M059J (cell line): ENCODE measurements at places on chromosomes 7 and 10.
A peak's percentile ranks its signal among the peaks of the same experiment; 100 is the strongest.

GRCh38 chr10:91006001-91006751, 85.3 kb upstream of the ANKRD1 start:
- DNase-seq: peak; percentile 67

- DNase-seq: peak; percentile 67
Observed at GRCh38 chr10:15168291-15168785, at the start of gene NMT2. Gene NMT2 (minus strand): TSS chr10:15168693. CDS start chr10:15168612, 81 bp downstream.

DNA sequence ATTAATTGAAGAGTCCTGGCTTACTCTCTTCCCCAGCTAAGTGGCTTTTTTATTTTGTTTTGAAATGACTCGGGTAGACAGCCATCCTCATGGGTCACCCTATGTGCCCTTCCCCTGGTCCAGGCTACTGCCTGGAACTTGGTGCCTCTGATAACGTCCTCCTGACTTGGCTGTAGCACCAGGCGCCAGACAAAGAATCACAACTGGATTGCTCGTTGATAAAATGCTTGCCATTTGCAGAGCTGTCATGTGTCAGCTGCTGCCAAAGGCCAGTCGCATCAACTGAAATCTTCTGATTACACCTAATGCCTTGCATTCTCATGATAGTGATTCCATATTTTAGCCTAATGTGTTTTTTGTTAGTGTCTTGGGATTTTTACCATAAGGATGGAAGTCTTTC, 27.4 kb upstream of the ABLIM1 start:
- DNase-seq: no peak

DNA sequence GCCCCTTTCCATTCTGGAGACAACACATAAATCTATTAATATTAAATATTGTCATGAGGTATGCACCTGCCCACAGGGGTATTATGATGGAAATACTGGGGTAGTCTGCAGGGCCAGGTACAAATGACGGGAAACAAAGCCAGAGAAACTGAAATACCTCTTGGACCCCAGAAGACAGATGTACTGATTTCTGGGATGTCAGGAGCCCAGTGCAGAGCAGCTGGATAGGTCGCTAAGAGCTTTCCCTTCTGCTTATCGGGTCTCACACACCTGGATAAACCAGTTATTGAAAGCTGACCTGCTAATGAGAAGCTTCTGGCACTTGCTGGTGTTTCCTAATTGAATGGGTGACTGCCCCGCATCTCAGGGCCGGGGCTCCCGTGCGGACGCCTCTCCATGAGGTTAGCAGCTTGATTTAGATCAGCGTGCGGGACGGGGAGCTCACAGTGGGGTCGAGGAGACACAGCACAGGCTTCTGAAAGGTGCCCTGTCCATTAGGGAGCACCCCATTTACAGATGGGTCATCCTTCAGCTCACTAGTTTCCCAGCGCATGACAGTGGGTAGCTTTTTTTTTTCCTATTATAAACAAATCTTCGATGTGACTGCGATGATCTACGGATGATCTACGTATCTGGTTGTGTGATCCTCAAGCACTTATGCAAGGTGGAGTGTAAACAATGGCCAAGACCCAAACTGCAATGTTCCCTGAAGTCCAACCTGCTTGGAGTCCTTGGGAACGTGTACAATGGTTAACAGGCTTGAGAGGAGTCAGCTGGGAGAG, 1.5 kb upstream of the INSIG1 start:
- no peak for DNase-seq

- peak; percentile 68 for DNase-seq
Observed at GRCh38 chr7:45456747-45457524, 117.2 kb upstream of the ADCY1 start.

- peak; percentile 86 for DNase-seq
Observed at GRCh38 chr10:80413271-80413996, 5.1 kb downstream of the PRXL2A start.

DNA sequence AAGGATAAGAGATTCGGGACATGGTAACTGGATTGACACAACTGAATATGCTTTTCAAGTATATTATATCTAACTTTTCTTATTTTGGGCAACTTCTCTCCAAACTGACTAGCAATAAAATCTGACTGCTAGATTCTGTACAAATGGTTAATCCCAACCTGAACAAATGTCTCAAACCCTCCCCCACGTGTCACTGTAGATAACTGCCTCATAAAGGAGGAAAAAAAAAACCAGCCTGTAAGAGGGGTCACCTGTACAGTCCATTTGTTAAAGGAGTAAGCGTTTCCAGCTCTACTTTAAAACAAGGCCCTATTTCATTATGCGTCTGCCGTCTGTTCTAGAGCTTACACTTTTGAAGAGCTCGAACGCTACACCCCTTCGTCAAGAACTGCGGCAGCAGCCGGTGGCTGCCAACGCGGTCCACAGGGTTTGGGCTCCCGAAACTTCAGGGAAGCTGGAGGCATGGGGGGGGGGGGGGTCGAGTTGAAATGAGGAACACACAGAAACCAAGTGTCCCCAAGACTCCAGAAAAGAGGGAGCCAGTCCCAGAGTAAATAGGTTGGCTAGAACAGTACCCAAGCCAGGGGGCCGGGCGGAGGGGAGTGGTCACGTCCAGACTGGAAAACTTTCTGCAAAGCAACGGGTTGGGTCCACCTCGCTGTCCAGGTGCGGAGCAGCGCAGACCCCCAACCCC, 492 bp downstream of the COG5 start:
- DNase-seq: peak; percentile 61
